ENCODE measurements at places on chromosomes 2 and 18.

GRCh38 chr2:150486539-150487484 lies 655 bp downstream of the RND3 start:
- DNase-seq = peak; percentile 73

DNA sequence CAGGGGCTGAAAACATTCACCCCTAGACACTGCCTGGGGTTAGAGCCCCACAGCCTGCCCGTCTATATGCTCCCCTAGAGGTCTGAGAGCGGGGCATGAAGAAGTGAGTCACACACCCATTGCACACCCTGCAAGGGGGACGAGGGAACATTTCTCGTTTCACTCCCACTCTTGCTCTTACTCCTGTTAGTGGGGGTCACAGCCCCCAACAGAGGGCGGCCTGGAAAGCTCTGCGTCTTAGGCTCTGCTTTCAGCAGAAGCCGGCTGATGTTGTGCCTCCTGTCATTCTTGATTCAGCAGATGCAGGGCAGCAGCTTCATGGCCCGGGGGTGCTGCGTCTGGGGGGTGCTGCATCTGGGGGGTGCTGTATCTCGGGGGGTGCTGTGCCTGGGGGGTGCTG lies 141.3 kb downstream of the ASB1 start:
- no peak for DNase-seq

- DNase-seq = no peak
These were observed 30.9 kb upstream of the KCMF1 start for GRCh38 chr2:84940088-84940470.

- no peak for DNase-seq
These were observed 12.0 kb upstream of the IAH1 start for GRCh38 chr2:9462313-9462712.

DNA sequence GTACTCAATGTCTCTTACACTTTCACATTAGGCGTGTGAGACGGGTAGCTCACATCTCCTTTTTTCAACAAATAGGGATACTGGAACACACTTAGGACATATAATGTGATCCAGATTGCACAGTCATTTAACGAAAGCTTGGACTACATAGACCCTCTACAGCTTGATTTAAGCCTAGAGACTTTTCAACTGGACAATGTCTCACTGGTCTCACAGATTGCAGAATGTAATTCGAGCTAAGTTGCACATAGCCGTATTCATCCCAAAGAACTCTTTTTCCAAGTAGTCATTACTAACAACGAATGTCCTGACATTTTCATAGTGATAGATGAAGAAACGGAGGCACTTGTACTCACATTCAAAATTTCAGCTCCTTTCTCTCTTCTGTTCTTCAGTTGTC lies 612.1 kb downstream of the ZEB2 start:
- DNase-seq = peak; percentile 22

DNA sequence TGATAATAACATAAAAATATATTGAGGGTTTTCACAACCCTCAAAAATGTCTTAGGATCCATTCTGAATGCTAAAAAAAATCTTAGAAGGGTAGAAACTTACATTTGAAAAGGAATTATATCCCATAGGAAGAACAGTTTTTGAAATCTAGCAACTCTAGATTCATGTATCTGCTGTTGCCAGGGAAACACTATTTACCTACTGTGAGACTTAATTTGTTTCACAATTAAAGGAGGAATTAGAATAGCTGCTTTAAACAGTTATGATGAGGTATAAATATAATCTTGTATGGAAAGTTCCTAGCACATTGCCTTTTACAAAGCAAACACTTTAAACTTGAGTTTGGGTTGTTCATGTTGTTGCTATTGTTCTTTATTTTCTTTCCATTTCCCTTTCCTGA lies 988.2 kb downstream of the SUCLG1 start:
- no peak for DNase-seq

- no peak for DNase-seq
These were observed 129.7 kb upstream of the PARD3B start for GRCh38 chr2:204415406-204416181.

DNA sequence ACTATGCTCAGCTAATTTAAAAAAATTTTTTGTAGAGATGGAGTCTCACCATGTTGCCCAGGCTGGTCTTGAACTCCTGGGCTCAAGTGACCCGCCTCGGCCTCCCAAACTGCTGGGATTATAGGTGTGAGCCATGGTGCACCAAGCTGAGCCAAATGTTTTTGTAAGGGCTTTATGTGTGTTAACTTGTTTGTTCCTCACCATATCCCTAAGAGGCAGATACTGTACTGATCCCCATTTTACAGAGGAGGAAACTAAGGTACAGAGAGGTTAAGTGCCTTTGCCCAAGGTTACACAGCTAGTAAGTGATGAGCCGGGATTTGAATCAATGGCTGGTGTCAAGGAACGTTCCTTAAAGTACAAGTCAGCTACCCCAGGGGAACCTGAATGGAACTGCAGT lies 85.3 kb upstream of the KLF7 start:
- no peak for DNase-seq

DNA sequence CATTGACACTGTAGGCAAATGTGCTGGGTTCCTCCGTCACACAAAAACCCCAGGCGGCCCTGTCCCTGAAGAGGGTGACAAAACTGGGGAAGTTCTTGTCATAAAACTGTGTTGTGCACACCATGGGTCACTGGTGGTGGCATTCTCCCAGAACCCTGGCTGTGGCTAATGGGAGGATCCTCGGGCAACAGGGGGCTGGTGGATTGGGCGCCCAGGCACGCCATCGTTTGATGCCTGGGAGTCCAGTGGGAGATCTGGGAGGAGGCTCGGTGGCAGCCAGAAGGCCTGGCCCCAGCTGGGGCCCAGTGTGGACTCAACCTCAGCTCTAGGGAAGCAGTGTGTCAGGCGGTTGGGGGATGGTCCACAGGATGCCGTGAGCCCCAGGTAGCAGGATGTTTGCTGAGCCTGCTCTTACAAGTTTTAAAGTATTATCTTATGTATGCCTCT lies 140.7 kb downstream of the ACOXL start:
- no peak for DNase-seq

GRCh38 chr2:42223855-42224268 lies 54.7 kb downstream of the EML4 start:
- DNase-seq = no peak

- no peak for DNase-seq
These were observed 137.9 kb downstream of the MYO5B start for GRCh38 chr18:50057009-50057408.

DNA sequence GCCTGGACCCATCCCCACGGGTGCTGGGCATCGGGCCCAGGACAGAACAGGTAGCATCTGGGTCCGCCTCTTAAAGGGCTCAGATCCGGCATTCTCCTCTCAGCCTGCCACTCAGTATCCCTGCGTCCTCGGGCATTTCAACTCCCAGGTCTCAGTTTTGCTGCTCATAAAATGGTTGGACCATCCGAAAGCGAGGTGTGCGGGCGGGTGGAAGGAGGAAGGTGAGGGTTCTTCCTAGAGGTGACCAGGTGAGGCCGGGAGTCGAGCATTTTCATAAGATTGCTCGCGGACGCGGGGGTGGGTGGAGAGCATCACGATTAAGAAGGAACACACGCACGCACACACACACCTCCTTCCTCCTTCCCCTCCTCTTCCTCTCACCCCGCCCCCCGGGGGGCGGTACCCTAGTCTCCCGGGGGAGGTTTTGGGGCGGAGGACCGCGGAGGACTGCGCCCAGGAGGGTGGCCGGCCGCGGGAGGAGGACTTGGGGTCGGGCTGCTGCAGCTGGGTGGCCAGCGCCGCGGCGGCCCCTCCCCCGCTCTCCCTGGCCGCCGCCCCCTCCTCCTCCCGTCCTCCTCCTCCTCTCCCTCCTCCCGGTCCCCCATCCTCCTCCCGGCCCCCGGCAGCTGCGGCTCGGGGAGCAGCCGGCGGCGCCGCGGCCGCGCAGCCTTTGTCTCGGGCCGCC lies 97.9 kb upstream of the GPR45 start:
- peak; percentile 39 for DNase-seq

DNA sequence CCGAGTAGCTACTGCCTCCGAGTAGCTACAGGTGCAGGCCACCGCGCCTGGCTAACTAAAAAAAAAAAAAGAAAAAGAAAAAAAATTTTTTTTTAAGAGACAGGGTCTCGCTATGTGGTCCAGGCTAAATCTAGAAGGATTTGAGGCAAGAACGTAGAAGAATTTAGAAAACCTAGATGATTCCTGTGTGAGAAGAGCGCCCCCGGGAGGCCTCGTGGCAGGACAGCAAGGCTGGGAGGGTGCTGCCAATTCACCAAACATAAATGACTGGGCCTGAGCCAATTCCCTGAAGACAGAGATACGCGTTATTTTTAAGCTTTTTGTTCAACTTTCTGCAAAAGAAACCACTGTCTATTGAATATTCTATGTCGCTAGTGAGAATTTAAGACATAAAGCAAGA lies 90.1 kb upstream of the TGFA start:
- DNase-seq = peak; percentile 67

DNA sequence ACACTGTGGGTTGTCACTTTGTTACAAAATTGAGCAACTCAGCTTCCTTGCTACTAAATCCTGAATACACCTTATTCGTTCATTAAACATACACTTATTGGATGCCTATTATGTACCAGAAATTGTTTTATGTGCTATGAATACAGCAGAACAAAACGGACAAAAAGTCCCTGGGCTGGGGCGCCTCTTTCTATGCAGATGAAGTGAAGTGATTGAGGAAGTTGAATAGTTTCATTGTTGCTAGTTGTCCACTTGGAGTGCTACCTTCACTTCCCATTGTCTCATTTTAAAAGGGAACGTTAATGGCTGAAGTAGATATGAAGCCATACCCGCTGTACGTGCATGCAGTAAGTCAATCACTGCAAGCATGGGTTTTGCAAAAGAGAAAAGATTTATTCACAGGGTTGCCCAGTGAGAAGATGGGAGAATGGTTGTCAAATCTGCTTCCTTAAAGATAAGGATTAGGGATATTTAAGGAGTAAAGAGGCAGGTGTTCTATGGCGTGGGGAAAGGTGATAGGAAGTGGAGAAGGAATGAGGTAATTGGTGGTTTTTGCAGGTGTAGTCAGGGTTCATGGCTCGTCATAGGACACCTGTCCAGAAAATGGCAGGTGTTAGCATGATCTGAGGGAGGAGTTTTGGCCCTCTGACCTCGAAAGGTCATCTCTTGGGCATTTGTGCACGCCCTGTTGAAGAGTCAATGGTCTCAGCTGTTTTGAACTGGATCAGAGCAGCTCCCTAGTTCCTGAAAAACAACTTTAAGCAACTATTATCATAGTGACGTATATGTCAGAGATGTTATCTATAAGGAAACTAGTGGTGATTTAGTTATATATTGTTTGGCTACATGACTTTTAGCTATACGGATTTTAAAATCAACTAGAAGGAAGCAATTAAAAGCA lies 23.5 kb downstream of the TRPM8 start:
- no peak for DNase-seq

- no peak for DNase-seq
These were observed 268.1 kb downstream of the NDUFA10 start for GRCh38 chr2:239756790-239757760.

- DNase-seq = no peak
These were observed 28.8 kb downstream of the TTC32 start for GRCh38 chr2:19873014-19873413.

GRCh38 chr2:28470759-28471158 lies 25.1 kb upstream of the PLB1 start:
- peak; percentile 71 for DNase-seq

GRCh38 chr2:25125189-25125588 lies 43.2 kb downstream of the POMC start:
- DNase-seq = no peak

DNA sequence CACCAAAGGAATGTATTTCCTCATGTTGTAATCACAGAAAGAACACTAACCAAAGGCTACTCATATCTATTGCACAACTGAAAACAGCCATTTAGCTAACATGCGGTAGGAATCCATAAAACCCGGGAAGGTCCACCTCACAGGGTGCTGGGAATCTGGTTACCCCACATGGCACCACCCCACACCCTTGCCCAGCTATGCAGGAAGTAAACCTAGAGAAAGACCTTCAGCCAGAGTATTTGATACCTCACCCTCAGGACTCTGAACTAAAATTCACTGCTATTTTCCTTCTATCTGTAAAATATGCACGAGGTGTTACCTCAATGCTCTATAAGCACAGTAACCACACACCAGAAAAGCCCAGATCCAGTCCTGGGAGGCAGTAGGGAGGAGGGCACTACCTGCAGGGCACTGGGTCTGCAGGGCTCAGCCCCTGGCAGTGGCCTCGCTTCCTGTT lies 45.8 kb downstream of the PTPN2 start:
- peak; percentile 97 for DNase-seq

- peak; percentile 69 for DNase-seq
These were observed 219.8 kb downstream of the CDCA7 start for GRCh38 chr2:173574324-173575112.

DNA sequence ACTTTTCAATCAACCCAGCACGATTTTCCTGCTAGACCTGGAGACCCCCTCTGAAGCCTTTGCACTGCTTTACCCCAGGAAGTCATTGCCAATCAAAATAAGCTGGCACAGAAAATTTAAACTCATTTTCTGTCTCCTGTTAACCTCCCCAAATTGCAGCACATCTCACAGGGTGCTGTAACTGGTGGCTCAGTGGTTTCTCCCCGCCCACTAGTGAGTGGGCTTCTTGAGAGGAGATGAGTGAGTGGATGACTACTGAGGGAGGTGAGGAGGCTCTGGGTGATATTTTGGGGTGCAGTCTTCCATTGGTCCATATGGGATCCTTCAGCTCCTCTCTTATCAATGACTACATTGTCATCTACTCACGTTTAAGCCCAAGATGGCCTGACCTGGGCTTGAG lies 239.8 kb upstream of the HS6ST1 start:
- no peak for DNase-seq

- DNase-seq = no peak
These were observed 83.7 kb upstream of the ZNF516 start for GRCh38 chr18:76578571-76579300.

DNA sequence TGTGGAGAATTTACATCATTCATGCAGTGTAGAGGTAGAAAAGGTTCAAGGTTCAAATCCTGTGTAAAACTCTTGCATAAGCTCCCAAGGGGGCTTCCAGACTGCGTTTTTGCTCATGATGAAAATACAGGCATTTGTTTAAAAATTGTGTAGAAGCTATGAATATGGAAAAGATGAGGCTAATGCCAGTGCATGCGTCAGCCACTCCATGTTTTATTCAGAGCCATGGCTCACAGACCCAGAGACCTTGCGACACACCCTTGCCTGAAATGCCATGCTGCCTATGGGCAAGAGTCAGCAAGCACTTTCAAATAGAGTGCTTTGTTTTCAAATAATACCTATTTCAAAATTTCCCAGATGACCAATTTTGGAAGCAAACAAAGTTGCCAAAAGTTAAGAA lies 262.3 kb downstream of the TRIB2 start:
- DNase-seq = peak; percentile 84
